Activated naive CD4-positive, alpha-beta T cell treated with anti-CD3 and anti-CD28 coated beads, Interleukin-2, amount 10 ng/mL, durations not matched to agents 7 days and 5 days (primary cell): ENCODE measurements at places on chromosomes 16 and 17.
A peak's percentile ranks its signal among the peaks of the same experiment; 100 is the strongest.

- peaks cover 50% of the 10 kb centered on the region for H3K27me3 ChIP-seq
- no peak for DNase-seq
- H3K4me3 ChIP-seq, result no peak overlapping the region
- no peaks in the 10 kb centered on the region for H3K4me1 ChIP-seq
- H3K27ac ChIP-seq, result no peak overlapping the region
Observed at GRCh38 chr17:38460082-38460715, 31.9 kb downstream of the ARHGAP23 start.

- no peak for DNase-seq
- peaks cover 16% of the 10 kb centered on the region for H3K27me3 ChIP-seq
- no peak overlapping the region for H3K27ac ChIP-seq
- H3K36me3 ChIP-seq, result no peaks in the 10 kb centered on the region
Observed at GRCh38 chr17:77327181-77327565, 186.4 kb downstream of the SEC14L1 start.

DNA sequence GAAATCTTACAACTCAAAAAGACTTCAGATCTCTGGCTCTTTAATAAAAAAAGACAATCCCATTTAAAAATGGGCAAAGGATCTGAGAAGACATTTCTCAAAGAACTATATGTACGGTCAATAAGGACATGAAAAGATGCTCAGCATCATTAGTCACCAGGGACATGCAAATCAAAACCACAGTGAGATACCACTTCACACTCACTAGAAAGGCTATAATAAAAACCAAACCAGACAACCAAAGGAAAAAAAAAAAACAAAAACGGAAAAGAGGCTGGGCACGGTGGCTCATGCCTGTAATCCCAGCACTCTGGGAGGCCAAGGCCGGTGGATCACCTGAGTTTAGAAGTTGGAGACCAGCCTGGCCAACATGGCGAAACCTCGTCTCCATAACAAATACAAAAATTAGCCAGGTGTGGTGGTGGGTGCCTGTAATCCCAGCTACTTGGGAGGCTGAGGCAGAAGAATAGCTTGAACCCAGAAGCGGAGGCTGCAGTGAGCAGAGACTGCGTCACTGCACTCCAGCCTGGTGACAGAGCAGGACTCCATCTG is 1.7 kb upstream of the NPIPB7 start:
- H3K4me1 ChIP-seq, result no peaks in the 10 kb centered on the region
- H3K4me3 ChIP-seq, result no peak overlapping the region
- DNase-seq, result no peak
- no peaks in the 10 kb centered on the region for H3K27me3 ChIP-seq

- peaks cover 35% of the 10 kb centered on the region for H3K4me1 ChIP-seq
- H3K4me3 ChIP-seq, result no peak overlapping the region
- no peaks in the 10 kb centered on the region for H3K27me3 ChIP-seq
- H3K27ac ChIP-seq, result no peak overlapping the region
- DNase-seq, result no peak
Observed at GRCh38 chr16:23907457-23907902, 71.7 kb downstream of the PRKCB start.

DNA sequence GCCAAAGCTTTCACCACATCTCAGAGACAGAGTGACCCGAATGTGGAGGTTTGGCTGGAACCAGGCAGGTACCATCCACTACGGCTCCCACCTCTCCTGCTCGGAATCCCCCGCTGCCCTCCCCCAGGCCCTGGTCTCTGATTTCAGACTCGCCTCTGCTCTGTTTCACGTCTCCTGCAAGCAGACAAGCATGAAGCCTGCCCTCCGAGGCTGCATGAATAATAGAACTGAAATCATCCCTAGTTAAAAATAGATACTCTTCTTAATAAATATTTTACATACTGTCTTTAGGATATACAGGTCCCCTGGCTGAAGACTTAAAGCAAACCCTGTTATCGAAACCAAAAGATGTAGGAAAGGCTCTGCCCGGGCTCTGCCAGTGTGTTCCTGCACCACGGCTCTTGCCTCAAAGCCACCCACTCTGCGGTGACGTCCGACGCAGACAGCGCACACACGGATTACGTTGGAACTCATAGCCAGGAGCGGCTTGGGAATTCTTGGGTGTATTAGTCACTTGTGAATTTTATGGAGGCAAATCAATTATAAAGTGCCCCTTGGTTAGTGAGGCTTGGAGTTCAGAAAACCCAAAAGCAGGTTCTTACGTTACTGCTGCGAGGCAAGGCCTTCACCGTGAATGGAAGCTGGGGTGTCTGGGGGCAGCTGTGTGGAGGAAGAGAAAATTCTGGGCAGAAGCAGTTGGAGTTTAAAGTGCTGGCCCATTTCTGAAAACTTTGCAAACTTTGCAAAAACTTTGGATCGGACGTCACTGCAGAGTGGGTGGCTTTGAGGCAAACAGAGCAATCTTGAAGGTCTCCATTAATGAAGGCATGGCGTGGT is 25.6 kb upstream of the NPTX1 start:
- DNase-seq, result no peak
- H3K27ac ChIP-seq, result no peak overlapping the region
- H3K4me3 ChIP-seq, result no peak overlapping the region
- H3K27me3 ChIP-seq, result peaks cover 81% of the 10 kb centered on the region

DNA sequence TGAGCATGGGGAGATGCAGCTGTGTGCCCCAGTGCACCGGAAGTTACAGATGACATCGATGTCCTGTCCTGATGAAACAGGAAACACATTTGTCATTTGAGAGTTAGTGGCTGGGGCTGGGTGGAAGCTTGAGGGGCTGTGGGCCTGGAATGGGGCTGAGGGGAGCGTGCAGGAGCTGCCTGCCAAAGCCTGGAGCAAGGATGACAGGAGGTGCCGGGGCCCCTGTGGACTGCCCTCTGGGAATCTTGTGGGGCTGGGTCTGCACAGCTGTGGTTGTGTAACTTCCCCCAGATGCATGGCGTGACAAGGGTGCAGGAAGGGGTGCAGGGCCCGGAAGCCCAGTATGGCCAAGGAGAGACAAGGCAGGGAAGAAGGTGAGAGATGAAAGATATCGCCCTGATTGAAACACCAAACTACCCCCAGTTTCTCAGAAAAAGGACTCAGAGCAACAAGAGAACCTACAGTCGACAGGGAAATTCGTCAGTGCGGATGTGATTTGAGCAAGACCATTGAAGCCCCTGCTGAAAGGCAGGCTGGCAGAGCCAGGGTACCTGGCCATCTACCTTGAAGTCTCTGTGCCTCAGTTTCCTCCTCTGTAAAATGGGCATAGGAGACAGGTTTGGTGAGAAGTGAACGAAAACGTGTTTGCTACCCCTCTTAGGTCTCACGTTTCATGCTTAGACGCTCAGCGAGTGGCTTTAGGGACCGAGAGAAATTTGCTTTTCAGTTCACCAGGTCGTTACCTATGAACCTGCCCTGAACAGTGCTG is 8.8 kb downstream of the MMP25 start:
- peak; percentile 72 for DNase-seq
- H3K36me3 ChIP-seq, result peaks cover 47% of the 10 kb centered on the region
- H3K27me3 ChIP-seq, result no peaks in the 10 kb centered on the region
- H3K4me1 ChIP-seq, result peaks cover 80% of the 10 kb centered on the region
- peak overlapping the region; percentile 94 for H3K27ac ChIP-seq

DNA sequence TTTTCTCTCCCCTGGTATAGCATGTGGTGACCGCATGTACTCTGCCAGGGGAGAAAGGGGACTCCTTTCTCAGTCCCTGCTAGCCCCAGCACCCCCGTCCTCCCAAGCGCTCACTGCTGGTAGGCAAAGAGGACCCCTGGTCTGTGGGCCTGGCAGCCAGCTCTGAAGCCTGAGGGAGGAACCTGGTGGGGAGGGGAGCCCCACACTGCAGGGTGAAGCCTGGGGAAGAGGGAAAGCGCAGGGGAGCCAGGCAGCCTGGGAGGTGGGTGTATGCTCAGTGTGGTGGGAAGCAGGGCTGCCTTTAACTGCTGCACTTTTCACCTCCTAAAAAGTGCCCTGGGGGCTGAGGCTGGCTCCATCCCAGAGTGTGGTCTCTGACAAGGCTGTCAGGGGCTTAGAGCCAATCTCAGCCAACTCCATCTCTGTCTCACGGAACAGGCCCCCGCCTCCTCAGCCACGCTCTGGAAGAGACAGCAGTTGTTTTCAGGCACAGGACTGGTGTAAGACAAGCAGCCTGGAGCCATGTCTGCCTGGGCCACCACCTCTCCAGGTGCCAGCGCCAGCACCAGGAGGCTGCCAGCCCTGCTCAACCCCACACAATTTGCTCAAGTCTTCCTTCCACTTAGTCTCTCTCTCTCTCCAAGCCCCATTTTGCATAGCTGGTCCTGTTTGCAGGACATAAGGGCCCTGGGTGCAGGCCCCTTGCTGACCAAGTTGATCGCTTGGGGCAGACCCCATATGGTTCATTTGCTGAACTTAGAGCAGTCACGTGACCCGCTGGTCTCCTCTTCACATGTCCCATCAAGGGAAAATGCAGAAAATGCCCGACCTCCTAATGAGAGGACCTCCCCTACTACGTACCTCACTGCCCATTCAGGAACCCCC is 14.7 kb upstream of the TBX2 start:
- no peak for DNase-seq
- peaks cover 9% of the 10 kb centered on the region for H3K27me3 ChIP-seq
- no peaks in the 10 kb centered on the region for H3K4me1 ChIP-seq
- no peak overlapping the region for H3K27ac ChIP-seq
- no peaks in the 10 kb centered on the region for H3K36me3 ChIP-seq

- no peak overlapping the region for H3K27ac ChIP-seq
- H3K4me1 ChIP-seq, result no peaks in the 10 kb centered on the region
- no peak for DNase-seq
Observed at GRCh38 chr16:86673956-86674453, 95.7 kb downstream of the FOXL1 start.

GRCh38 chr17:63675231-63675606 is 24.7 kb downstream of the LIMD2 start:
- DNase-seq, result no peak
- no peaks in the 10 kb centered on the region for H3K27me3 ChIP-seq
- H3K4me3 ChIP-seq, result no peak overlapping the region
- H3K27ac ChIP-seq, result no peak overlapping the region
- H3K36me3 ChIP-seq, result peaks cover 19% of the 10 kb centered on the region

GRCh38 chr16:48353565-48354163 is 31.5 kb downstream of the SIAH1 start:
- peak overlapping the region; percentile 55 for H3K27ac ChIP-seq
- H3K4me1 ChIP-seq, result peaks cover 15% of the 10 kb centered on the region
- no peak overlapping the region for H3K4me3 ChIP-seq
- H3K36me3 ChIP-seq, result peaks cover 44% of the 10 kb centered on the region
- DNase-seq, result peak; percentile 78

DNA sequence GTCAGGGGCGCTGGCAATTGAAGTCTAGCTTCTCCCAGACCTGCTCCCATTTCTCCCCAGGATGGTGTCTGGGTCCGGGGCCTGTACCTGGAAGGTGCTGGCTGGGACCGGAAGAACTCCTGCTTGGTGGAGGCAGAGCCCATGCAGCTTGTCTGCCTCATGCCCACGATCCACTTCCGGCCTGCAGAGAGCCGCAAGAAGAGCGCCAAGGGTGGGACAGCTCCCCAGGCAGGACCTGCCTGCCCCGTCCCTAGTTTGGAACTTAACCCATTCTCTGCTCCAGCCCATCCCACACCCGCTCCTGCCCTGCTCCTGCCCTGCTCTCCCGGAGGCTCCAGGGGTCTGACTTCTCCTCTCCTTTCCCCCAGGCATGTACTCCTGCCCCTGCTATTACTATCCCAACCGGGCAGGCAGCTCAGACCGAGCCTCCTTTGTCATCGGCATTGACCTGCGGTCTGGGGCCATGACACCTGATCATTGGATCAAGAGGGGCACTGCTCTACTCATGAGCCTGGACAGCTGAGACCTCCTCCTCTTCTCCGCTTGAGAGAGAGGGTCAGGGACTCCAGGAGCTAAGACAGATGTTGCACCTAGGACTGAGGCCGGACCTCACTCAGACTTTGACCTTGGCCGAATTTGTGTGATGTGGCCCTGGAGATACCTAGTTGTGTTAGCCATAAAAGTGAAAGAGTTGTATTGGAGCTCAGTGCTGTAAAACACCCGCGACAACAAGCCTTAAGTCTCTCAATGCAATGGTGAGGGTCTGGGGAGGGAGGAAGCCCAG is 814 bp upstream of the KDM6B start:
- peaks cover 32% of the 10 kb centered on the region for H3K4me1 ChIP-seq
- no peak for DNase-seq
- peak overlapping the region; percentile 98 for H3K4me3 ChIP-seq
- no peaks in the 10 kb centered on the region for H3K36me3 ChIP-seq

DNA sequence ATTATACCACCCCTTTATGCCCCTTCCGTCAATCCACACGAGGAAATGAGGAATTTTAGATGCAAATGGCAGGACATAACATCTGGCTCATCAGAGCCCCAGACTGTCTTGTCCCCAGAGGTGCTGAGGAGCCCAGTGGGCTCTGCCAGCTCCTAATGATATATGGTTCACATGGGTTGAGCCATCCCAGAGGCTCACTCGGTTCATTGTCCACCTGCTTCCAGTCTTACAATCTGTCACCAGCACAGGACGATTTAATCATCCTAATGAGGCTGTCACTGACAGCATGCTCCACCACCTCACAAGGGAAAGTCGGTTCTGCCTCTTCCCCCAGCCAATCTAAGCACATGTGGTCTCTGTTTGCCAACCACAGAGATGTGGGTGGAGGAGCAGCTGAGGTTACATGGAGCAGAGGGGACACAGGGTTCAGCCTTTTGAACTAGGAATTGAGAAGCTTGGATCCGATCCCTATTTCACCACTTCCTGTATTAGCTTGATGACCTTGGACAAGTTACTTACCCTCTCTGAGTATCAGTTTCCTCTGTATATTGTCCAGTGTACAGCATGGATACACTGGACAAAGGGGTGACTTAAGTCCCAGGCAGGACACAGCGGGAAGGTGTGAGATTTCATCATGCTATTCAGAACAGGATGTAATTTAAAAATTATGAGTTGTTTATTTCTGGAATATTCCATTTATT is 27.0 kb upstream of the DHX8 start:
- no peaks in the 10 kb centered on the region for H3K36me3 ChIP-seq
- H3K27ac ChIP-seq, result no peak overlapping the region

DNA sequence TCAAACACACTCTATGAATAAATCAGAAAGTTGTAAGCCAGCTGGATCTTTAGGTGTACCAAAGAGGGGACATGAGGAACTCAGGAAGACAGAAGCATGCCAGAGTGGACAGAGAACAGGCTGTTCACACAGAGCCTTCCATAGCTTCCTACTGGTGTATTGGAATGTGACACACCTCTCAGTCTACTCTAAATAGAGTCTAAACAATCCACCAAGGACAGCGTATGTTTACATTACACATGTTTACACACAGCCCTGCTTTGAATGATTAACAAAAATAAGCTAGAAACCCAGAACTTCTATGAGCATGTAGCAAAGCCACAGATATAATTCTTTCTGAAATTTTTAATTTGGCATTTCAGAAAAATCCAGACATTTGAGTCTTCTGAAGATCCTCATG is 1279.0 kb upstream of the CDH8 start:
- no peak overlapping the region for H3K27ac ChIP-seq
- H3K4me3 ChIP-seq, result no peak overlapping the region
- DNase-seq, result no peak
- no peaks in the 10 kb centered on the region for H3K27me3 ChIP-seq
